ENCODE measurements at places on chromosomes 7 and 10.
A peak's percentile ranks its signal among the peaks of the same experiment; 100 is the strongest.

DNA sequence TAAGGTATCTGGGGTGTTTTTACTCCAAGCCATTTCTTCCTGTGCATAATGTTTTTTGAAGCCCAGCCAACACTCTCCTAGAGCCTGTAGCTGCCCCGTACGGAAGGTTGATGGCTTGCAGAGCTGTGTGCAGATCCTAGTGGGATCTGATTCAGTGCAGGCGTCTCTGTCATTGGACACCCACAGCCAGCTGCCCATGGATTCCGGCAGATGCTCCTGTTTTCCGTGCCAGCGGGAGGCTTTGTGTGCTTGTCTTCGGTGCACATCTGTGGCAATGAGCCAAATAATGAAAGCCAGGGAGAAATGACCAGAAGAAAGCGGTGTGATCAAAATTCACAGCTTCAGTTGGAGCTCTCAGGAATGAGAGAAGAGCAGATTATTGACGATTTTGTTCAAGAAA lies 426.4 kb downstream of the TYW1 start:
- DNase-seq, result no peak

- no peak for DNase-seq
These were observed 171.9 kb downstream of the ARHGAP12 start for GRCh38 chr10:31756729-31757110.

- no peak for DNase-seq
These were observed 503.8 kb downstream of the LRMDA start for GRCh38 chr10:75935240-75935639.

DNA sequence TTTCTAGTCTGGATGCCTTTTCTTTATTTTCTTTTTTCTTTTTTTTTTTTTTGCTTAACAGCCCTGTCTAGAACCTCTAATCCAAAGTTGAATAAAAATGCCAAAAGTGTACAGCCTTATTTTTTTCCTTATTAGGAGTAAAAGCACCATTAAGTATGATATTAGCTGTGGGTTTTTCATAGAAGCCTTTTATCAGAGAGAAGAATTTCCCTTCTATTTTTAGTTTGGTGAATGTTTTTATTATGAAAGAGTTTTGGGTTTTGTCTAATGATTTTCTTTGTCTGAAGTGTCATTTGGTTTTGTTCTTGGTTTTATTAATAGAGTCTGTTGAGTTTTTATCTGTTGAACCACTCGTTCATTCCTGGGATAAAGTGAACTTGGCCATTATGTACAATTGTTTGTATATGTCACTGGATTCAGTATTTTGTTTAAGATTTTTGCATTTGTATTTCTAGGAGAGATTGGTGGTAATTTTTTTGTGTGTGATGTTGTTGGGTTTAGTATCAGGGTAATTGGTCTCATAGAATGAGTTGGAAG lies 49.5 kb downstream of the PALS2 start:
- no peak for DNase-seq

DNA sequence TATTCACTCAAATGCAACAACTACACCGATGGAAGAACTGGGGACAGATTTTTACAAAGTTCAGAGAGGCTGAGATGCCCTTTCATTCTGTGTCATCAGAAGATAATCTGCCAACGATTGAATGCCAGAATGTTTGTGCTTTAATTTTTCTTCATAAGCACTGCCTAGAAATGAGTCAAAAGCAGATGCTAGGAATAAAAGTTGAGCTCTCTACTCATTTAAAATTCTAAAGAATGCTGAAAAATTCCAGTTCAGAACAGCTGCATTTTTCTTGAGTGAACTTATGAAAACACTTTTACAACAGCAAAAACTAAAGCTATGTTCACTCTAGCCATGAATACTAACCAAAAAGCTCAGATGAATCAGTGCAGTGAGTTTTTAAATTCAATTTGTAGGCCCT lies 22.3 kb upstream of the FAM133B start:
- DNase-seq, result no peak

DNA sequence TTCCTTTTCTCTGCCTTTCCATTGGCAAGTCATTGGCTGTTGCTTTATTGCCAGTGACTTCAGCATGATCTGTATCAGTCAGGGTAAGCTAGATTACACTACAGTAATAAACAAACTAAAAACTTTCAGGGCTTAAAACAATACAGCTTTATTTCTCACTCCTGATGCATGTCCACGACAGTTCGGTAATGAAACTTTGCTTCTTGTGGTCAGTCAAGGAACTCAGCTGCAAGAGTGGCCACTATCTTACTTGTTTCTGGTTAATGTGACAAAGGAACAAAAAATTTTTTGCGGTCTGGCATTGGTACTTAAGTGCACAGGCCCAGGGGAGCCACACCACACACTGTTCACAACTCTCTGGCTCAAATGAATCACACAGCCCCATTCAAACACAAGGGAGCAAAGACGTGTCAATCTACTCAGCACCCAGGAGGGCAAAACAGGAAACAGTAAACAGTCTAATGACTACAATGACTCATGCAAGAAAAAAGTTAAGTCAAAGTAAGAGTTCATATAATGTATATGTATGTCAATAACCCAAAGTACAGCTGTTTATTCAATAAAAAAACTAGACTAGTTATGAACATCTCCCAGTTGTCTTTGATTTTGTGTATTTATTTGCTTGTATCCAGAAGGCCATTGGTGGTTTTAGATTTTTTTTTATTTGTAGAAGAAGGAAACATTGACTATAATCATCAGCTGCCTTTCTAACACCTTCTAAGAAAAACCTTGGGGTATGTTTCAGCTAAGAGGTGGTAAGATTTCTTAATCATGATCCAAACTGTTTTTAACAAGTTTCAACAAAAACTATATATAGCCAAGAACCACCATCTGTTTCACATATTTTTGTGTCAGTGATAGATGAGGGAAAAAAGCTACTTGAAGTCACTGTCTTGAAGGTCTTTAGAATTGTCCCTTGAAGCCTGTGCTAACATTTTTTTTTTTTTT lies 134.4 kb upstream of the FAM3C start:
- peak; percentile 100 for DNase-seq

GRCh38 chr10:25614652-25615051 lies 319.4 kb upstream of the MYO3A start:
- no peak for DNase-seq

DNA sequence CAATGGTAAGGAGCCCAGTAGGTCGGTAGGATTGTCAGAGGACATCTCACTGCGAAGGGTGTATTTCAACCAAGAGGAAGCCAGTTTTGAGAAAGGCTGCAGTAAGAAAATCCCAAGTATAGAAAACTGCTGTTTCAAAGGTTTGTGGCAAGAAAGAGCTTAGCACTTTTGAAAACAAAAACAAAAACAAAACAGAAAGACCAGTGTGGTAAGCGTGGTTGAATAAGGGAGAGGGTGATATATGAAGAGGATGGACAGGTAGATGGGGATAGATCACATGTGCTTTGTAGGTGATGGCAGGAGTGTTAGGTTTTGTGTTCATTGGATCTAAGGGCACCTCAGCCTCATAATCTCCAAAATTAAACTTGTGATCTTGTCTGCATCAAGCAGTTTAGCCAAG lies 141.6 kb upstream of the WNT16 start:
- no peak for DNase-seq

DNA sequence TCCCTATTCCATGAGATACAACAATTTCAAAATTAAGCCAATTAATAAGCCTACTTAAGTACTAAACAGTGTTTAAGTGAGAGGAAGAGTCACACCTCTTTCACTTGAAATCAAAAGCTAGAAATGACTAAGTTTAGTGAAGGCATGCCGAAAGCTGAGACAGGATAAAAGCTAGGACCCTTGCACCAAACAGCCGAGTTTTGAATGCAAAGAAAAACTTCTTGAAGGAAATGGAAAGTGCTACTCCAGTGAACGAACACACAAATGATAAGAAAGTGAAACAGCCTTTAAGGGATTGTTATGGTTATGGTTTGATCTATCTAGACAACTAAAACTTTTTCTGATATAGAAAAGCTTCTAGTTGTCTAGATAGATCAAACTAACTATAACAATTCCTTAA lies 135.4 kb upstream of the KMT2E start:
- DNase-seq, result no peak

GRCh38 chr10:98881789-98882188 lies 353.9 kb downstream of the HPSE2 start:
- DNase-seq, result no peak

- no peak for DNase-seq
These were observed 24.7 kb downstream of the FGFR2 start for GRCh38 chr10:121573538-121573941.

GRCh38 chr10:11757454-11757820 lies 15.3 kb downstream of the ECHDC3 start:
- DNase-seq, result peak; percentile 33

DNA sequence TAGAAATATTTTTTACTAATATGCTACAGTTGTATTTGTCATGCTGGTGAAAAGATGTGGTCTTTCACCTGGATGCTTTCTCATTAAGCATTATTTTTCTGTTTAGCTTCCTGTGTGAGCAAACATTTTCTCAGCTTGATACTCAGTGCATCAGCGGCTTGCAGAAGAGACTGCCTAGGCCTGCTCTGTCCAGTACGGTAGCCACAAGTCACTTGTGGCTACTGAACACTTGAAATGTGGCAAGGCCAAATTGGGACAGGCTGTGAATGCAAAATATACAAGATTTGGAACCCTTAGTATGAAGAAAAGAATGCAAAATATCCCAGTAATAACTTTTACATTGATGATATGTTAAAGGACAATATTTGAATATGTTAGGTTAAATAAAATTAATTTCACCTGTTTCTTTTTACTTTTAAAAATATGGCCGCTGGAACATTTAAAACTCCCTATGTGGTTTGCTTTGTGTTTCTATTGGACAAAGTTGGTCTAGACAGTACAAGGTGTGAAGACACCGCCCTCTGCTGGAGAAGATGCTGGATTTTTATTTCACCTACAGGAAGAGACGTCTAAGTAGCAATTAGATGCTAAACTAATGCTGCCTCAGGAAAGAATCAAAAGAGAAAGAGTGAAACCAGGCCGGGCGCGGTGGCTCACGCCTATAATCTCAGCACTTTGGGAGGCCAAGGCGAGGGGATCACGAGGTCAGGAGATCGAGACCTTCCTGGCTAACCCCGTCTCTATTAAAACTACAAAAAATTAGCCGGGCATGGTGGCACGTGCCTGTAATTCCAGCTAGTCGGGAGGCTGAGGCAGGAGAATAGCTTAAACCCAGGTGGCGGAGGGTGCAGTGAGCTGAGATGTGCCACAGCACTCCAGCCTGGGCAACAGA lies 5.3 kb downstream of the SRGN start:
- DNase-seq, result peak; percentile 87

- DNase-seq, result no peak
These were observed 201.5 kb downstream of the LRMDA start for GRCh38 chr10:75632805-75633462.

DNA sequence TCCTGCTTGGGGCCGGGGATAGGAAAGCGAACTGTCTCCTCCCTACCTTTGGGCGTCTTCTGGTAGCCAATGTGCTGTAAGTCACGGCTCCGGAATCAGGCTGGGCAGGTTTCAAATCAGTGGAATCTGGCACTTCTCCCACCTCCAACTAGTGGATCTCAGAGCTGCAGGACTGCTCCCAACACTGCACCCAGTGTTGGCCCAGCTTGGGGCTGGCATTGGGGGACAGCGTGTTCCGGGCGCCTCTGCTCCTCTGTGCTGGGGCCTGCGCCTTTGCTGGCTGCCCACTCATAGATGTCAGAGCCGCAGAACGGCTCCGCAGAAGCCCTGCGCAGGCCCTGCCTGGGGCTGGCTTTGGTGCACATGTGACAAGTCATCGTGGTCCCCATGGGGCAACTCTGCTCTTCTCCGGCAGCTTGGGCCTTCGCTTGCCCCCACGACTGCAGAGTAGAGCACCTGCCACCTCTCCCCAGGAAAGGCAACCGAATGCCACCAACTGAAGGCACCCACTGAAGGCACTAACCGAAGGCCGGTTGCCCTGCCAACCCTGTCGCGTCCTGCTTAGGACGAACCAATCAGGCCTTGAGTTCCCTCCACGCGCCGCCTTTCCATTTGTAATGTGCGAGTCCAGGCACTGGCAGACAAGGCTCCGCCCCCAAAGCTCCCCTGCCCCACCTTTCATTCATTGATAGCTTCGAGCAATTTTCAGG lies 85.5 kb upstream of the ABI1 start:
- DNase-seq, result peak; percentile 19

DNA sequence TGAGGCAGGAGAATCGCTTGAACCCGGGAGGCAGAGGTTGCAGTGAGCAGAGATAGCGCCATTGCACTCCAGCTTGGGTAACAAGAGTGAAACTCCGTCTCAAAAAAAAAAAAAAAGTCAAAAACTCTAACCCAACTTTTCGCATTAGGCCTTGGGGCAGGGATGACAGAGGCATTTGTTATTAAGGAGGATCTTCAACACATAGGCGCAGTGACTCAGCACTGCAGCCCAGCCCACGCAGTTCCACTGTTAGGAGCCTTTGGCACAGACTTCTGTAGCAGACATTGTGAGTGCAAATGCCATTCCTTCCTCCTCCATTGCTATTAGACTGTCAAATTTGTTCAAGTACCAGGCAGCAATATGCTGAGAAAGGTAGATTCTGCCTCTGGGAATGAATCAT lies 43.1 kb upstream of the KLHL7 start:
- no peak for DNase-seq

DNA sequence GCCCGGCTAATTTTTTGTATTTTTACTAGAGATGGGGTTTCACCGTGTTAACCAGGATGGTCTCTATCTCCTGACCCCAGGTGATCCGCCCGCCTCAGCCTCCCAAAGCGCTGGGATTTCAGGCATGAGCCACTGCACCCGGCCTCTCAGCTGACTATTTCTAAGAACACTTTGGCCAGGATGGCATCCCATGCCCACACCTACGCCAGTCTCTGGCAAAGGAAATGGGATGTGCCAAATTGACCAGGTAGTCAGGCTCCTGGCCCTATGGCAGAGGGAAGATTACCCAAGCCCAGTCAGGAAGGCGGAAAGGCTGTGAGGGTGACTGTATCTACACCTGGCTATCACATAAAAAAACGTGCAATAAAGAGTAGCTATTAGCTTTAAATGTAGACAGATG lies 94.1 kb upstream of the DUSP5 start:
- no peak for DNase-seq

GRCh38 chr7:150411606-150412005 lies 32.5 kb downstream of the ZNF775 start:
- DNase-seq, result no peak

DNA sequence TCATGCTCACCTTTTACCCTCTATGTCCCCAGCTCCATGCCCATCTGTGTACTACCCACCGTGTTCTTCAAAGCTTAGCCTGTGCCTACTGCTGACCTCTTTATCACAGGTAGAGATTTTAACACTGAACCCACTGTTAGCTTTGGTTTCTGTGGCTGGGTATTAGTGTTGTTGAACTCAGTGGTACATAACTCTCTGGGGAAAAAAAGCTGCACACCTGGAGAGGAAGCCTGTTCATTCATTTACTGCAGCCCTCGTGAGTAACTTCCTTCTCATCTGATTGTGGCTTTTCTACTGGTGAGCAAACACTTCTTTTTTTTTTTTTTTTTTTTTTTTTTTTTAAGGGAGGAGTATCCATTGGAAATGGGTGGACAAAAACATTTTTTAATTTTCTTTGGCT lies 326.3 kb downstream of the CCSER2 start:
- DNase-seq, result no peak

DNA sequence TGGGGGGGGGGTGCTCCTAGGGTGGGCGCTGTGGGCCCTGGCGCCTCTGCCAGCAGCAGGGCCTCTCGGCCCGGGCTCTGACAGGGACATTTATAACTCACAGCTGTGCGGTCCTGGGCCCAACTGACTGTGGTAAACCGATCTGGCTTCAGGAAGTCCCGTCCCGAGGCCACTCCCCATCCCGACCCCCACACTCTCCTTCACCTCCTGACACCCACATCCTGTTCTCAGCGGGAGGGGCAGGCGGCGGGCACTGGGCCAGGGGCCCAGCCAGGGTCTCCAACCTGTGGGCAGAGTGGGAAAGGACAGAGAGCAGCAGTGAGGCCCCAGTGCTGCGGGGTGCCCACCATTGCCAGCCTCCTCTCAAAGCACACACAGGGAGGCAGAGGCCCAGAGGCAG lies 69.1 kb downstream of the ZMIZ1 start:
- DNase-seq, result no peak
